ENCODE measurements at places on chromosomes 1 and 21.

DNA sequence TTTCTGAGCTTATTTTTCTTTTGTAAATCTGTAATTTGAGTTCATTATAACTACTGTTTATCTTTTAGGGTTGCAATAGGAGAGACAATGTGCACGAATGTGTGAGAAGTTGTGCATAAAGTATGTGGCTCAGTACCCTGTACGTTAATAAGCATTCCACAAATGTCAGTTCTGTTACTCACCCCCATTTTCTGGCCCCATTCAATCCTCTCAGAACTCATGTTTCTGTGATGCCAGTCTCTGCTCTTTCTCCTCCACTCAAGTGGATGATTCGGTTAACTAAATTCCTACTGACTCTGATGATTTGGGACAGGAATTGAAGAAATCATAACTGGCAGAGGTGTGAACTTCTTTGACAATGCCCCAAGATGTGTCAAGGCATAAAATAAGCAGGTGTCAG, 10.2 kb upstream of the DMRTB1 start:
- DNase-seq: no peak

GRCh38 chr1:95352767-95353166, 118.8 kb downstream of the RWDD3 start:
- no peak for DNase-seq

- DNase-seq: no peak
These were observed 105.7 kb upstream of the USP24 start for GRCh38 chr1:55320891-55321290.

DNA sequence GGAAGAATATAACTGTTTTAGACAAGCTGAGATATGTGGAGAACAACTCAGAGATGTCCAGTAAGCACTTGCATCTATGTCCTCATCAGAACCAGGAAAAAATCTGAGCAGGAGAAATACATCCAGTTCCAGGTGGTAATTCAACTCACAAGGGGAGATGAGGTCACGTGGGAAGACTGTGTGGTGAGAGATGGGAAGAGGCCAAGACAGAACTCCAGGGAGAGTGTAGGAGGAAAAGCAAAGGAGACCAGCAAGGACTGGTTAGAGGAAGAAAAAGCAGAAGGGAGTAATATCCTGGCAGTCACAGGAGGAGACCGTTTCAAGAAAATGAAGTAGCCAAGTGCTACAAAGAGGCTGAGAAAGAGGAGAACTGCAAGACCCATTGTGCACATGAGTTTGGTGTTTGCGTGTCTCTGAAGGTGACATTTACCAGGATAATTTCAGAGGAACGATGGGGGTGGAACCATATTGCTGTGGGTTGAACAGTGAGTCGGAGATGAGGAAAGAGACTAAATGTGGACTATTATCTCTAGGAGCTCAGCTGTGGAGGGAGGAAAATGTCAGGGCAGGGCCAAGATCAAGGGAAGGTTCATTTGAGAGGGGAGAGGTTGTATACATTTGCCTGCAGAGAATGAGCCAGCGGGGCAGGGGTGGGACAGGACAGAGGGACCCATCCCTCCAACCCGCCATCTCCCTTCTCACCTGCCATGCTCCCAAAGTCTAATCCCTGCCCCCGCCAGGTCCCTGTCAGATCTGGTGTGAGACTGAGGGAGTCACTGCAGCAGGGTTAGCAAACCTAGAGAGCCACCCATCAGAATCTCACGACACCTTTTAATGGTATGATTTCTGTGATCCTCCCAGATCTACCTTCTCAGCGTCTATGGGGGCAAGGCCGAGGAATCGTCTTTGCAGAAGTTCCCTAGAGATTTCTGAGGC, 24.9 kb downstream of the SUSD4 start:
- DNase-seq: no peak

- DNase-seq: no peak
These were observed 714.1 kb upstream of the ADAMTS5 start for GRCh38 chr21:27681038-27681437.

GRCh38 chr1:165387505-165387904, 31.0 kb upstream of the LMX1A start:
- no peak for DNase-seq

- no peak for DNase-seq
These were observed 185.8 kb downstream of the CAMTA1 start for GRCh38 chr1:6971048-6971447.

DNA sequence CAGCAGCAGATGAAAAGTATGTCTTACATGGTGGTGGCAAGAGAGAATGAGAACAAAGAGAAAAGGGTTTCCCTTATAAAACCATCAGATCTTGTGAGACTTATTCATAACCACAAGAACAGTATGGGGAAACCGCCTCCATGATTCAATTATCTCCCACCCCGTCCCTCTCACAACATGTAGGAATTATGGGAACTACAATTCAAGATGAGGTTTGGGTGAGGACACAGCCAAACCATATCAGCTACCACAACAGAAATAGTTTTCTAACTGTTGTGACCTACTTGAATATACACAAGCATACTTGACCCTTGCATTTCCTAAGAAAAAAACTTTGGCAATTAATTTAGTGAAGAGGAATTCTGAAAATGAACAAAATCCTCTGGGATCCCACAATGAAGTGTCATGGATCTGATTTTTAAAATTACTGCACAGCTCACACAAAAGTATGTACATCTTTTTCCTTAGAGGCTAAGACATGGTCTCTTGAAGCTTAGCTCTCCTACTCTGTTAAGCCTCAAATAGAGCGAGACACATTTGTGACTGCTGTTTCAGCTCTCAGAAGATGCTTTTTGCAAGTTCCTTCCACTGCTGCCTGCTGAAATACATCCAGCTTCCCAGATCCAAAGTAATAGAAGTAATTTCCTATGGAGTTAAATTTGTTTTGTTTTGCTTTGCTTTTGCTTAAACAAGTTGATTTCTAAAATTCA, 265.8 kb downstream of the DPYD start:
- no peak for DNase-seq

GRCh38 chr1:234331507-234331906, 41.7 kb upstream of the COA6 start:
- no peak for DNase-seq

GRCh38 chr1:195851804-195852203, 756.4 kb downstream of the KCNT2 start:
- no peak for DNase-seq

- no peak for DNase-seq
These were observed 58.6 kb downstream of the IL23R start for GRCh38 chr1:67224856-67225255.

GRCh38 chr1:99704356-99704816, 58.5 kb downstream of the PALMD start:
- DNase-seq: no peak

DNA sequence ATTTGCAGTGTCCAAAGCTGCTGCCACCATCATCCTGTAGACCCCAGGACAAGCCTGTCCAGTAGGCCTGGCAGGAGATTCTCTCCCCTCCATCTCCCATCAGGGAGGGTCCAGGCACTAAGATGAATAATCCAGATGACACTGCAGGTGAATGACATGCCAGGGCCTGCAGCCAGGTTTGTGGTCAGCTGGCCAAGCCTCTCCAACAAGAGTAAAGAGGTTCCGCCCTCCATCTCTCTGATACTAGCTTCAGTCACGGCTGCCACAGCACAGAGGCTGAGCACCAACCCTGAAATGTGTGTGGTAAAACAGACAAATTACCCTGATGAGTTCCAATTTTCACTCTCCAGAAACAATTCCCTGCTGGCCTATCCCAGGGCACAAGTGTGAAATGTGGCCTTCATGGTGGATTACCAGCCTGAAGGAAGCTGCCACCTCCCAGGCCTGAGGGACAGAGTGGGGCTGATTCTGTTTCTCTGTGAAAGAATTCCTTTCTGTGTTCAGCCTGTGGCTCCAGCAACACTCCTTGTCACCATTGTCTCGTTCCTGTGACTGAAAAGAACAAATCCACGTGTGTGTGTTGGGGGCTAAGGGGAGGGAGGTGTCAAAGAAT, 19.9 kb upstream of the LHX4 start:
- DNase-seq: no peak

- no peak for DNase-seq
These were observed 83.9 kb downstream of the FASLG start for GRCh38 chr1:172742599-172743500.

GRCh38 chr1:37137014-37137413, 102.7 kb upstream of the GRIK3 start:
- DNase-seq: no peak

- no peak for DNase-seq
These were observed 22.8 kb upstream of the BATF3 start for GRCh38 chr1:212722270-212722957.

DNA sequence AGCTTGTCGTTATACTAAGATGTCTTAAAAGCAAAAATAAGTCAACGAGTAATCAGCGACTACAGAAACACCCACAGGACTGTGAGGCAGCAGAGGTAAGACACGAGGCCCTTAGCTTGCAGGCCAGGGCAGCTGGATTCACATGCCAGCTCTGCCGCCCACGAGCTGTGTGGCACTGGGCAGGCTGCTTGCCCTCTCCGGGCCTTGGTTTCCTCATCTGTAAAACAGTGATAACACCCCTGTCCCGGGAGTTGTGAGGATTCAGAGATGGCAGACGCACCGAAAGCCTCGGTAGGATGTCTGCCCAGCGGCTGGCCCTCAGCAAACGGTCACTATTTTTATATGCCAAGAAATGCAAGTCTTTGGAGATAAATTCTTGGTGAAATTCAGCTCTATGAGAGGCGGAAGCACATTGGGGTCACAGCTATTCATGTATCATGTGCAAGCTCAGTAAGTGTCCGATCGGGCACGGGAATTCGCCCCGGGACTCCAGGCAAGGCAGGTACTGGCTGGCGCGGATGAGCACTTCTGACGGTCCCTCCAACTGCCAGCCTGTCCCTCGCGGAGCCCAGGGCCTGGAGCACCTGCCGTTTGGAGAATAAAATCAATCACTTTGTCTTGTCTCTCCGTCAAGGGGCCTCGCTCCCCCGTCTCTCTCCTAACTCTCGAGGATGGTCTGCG, 1.1 kb downstream of the C2CD2 start:
- DNase-seq: no peak

DNA sequence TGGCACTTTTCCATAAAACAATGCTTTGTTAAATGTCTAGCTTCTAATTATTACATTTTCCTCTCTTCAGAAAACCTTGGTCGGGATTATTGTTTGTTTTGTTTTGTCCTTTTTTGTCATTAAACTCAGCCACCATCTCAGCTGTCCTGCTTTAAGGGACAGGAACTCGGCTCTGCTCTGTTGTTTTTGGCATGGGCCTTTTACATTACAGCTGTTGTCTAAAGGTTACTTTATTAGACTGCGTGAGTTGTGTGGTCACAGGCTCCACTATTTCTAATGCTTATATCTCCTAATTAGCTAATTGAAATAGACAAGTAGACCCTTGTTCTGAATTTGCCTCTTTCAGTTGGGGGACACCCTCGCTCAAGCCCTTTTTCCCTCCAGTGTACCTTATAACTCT, 1.6 kb downstream of the PALMD start:
- DNase-seq: no peak

GRCh38 chr1:228142701-228143136, 2.6 kb downstream of the GUK1 start:
- no peak for DNase-seq

DNA sequence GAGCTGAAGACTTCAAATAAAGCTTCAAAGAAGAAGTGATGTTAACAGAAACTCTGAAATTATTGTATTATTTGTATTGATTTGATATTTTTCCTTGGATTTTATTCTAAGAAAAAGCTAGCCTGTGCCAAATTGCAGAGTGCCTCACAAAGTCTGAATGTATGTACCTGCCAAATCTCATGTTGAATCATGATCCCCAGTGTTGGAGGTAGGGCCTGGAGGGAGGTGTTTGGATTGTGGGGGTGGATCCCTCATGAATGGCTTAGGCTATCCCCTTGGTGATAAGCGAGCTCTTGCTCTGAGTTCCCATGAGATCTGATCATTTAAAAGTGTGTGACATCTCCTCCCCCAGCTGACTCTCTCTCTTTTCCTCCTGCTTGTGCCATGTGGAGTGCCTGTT, 43.6 kb downstream of the ACKR1 start:
- DNase-seq: no peak

All from amniotic stem cell (primary cell).